CD4-positive, alpha-beta T cell (primary cell): ENCODE measurements at places on chromosomes 4 and X. TPM values are rescaled to one million over a fixed set of nuclear protein-coding genes. Genes with fewer than 3 reads are reported as not detected.

DNA sequence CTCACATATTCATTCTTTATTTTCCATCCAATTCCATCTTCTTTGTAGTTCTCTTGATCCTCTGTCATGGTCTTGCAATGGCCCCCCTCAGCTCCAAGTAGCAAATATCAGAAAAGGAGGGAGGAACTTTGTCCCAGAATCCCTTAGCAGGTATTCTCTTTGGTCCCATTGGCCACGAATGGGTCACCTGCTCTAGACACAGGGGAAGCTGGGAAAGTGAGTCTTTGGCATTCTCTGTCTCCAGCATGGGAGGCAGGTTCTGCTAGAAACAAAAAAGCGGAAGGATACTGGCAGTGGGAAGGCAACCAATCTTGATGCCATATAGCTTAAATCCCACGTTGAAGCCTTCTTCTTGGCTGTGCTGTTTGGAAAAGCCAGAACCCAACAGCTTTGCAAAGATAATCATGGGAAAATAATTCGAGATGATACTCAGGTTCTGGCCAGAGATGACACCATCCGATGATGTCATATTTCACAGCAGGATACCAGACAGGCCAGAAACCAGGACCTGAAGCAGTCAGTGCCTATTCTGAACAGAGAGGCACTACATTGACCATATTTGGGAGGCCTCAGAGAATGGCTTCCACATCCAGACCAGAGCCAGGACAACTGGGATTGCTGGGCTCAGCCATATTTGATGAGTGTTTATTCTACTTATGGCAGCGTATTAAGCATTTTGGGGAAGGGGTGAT lies 110.4 kb upstream of the ATXN3L start:
- no peak for DNase-seq

GRCh38 chrX:145213504-145213903 lies 33.8 kb upstream of the SPANXN1 start:
- no peak for DNase-seq

The BEND2 gene
- total RNA-seq: not detected

The RNF150 gene
- not detected for total RNA-seq

GRCh38 chrX:46628460-46629371 lies 55.2 kb downstream of the CHST7 start:
- peak; percentile 15 for DNase-seq

The TMPRSS11D gene
- total RNA-seq: not detected

DNA sequence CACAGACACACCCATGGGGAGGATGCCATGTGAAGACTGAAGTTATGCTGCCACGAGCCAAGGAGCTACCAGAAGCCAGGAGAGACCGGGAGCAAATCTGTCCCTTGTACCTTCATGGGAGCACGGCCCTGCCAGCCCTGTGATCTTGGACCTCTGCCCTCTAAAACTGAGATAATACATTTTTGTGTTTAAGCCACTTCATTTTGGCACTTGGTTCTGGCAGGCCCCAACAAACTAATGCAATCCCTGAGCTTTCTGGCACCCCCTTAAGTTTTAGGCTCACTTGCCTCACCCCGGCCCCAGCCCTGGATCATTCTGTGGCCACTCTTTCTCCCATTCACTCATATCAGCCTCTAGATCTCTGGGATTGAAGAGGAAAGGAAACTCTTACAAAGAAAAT lies 35.4 kb downstream of the SEL1L3 start:
- DNase-seq: no peak

DNA sequence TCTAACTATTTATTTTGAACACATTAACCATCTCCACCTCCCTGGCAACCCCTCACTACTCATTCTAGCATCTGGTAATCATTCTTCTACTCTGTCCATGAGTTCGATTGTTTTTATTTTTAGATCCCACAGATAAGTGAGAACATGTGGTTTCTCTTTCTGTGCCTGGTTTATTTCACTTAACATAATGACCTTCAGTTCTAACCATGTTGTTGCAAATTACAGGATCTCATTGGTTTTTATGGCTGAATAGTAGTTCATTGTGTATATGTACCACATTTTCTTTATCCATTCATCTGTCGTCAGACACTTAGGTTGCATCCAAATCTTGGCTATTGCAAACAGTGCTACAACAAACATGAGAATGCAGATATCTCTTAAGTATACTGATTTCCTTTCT lies 33.4 kb upstream of the FAM47B start:
- DNase-seq: no peak

DNA sequence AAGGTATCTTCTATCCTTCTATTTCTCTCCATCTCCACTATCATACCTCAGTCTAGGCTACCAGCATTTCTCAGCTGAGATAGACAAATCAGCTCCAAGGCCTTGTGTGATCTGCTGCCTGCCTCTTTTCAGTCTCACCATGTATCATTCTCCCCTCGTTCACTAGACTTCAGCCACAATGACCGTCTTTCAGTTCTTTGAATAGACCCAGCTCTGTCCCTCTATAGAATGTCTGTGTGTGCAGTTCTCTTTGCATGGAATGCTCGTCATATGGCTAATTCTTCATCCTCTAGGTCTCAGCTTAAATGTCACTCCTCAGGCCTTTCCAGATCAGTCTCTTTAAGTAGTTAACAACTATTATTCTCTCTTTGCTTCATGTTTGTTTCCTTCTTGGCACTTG lies 6.5 kb downstream of the IGBP1 start:
- no peak for DNase-seq

DNA sequence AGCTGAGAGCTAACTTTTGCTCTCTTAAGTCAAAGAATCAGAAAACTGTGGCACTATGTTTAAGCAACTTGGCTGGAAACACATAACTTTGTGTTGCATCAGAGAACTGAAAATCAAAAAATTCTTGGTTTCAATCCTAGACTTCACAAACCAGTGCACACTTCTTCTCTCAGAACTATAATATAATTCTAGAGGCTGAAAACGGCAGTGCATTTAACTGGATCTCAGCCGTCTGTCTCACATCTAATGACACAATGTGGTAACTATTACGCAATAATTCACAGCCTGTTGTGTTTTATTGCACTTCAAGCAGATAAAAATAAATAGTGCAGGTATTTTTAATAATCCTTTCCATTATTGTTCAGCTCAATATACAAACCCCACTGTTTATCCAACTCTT lies 260.6 kb upstream of the DIAPH2 start:
- DNase-seq: no peak

- no peak for DNase-seq
Measured at GRCh38 chrX:19810006-19810774, 77.2 kb downstream of the SH3KBP1 start.

DNA sequence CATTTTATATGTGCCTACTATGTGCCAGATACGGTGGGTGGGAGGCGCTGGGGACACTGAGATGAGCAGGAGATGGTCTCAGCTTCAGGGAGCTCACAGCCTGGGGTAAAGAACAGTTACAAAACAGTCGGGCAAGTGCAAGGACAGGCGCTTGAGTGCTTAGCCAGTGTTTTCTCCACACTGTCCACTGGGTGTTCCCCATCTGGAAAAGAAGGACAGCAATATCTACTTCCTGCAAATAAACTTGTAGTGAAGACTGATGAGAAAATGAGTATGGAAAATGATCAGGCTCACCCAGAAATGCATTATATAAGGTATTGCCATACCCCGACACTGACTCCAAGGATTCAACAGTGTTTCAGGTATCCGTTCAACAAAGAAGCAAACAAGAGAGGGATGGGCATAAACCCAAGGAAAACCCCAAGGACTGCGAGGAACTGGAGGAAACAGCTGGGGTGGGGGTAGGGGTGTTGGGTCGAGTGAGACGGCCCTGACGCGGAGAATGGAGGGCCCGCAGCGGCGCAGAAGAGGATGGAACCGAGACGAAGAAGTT lies 835 bp downstream of the TMEM185A start:
- no peak for DNase-seq

DNA sequence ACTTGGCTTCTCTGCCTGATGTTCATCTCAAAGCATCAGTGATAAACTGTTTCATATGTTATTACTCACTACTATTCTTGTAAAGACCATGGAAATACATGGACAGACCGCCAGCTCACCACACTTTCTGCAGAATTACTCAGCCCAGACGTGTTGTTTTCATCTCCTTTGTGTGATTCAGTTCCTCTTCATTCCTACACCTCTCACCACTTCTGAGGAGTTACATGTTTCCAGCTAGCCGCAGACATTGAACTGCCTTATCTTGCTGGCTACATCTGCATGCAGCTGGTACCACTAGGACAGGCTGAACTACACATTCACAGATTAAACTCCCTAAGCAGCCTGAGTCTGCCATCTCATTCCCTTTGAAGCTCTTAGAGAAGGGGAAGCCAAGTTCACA lies 443.2 kb upstream of the FGF16 start:
- DNase-seq: no peak

The TRAM1L1 gene
- not detected for total RNA-seq
